SHP77 treated with DMSO at 0.1 percent for 48 hours (cell line): ENCODE measurements at places on chromosomes 6 and 20.
A peak's percentile ranks its signal among the peaks of the same experiment; 100 is the strongest.

DNA sequence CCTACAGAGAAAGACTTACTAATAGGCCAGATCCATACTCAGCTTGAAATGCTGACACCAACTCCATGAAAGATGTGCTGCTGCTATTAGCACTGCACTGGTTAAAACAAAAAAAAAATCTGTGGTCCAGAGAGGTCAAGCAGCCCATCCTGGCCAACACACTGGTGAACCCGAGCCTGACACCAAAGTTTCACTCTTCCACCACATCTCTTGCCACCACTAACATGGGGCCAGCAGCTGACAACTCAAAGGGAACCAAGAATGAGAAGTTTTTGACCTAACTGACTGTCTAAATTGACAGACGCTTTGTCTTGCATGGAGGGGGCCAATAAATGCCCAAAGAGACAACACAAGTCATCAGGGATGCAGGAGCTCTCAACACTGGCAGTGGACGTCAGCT is 5.4 kb downstream of the CLIC5 start:
- no peak for DNase-seq

- DNase-seq: no peak
Measured at GRCh38 chr6:152571089-152571488, 66.1 kb downstream of the SYNE1 start.

- no peak for DNase-seq
Measured at GRCh38 chr6:67244037-67244436, 1391.0 kb upstream of the ADGRB3 start.

DNA sequence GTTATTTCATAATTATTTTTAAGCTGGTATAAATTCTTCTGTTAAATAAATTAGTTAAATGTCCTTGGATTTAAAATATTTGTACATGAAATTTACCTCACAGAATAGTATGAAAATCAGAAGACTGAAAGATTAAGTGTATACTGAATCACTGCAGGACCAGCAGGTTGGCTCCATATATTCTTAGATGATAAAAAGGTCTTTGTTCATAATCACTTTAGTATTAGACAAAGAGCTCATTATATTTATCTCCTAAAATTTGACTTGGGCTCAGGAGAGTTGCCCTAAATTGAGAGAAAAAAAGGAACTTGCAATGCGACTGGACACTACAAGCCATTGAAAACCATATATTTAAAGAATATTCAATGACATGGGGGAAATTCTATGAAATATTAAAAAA is 766.4 kb upstream of the CITED2 start:
- no peak for DNase-seq

- DNase-seq: no peak
Measured at GRCh38 chr6:168119539-168119938, 40.5 kb upstream of the FRMD1 start.

DNA sequence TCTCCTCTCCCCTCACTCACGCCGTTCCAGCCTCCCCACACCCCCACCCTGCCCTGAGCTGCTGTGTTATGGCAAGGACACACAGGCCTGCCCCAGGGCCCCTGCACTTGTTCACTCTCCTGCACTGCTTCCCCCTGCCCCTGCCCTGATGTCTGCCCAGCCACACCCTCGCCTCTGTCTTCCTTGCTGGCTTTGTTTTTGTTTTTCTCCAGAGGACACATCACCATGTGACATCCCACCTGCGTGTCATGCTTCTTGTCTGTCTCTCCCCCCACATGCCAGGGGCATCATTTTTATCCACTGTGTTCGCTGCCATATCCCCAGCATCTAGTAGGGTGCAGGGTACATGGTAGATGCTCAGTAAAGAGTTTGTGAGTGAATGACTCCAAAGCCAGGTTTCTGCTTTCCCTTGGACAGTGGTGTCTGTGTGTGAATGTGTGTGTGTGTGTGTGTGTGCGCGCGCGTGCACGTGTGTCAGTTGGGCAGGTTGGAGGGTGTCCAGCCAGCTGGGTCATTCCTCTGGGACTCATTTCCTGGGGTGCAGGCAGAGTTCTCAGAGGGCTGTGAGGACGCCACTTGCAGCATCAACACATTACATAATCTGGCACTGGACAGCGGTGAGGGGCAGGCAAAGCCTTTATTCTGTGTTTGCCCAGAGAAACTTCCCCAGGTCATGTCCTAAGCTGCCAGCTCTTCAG is 60.6 kb downstream of the STK35 start:
- no peak for DNase-seq

DNA sequence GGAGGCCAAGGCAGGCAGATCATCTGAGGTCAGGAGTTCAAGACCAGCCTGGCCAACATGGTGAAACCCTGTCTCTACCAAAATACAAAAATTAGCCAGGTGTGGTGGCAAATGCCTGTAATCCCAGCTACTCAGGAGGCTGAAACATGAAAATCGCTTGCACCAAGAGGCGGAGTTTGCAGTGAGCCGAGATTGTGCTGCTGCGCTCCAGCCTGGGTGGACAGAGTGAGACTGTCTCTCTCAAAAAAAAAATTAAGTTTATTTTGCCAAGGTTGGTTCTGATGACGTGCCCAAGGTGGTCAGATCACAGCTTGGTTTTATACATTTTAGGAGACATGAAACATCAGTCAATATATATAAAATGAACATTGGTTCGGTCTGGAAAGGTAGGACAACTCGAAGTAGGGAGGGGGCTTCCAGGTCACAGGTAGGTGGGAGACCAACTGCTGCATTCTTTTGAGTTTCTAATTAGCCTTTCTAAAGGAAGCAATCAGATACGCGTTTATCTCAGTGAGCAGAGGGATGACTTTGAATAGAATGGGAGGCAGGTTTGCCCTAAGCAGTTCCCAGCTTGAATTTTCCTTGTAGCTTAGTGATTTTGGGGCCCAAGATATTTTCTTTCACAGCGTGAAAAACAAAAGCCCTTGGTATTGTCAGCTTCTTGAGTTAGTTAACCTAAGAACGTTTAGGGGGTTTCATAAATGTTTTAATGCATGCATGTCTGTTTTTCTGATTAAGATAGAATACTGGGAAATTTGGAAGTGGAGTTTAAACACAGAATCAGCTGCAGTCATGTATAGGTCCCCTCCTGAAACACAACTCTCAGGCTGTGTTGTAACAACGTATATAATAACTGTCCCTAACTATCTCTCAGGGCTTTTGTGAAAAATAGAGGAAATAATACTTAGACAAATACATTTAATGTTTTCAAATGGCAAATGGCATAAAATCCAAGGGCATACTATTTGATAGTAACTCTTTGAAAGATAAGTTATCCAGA is 16.7 kb downstream of the ACOT13 start:
- DNase-seq: peak; percentile 20

GRCh38 chr20:5434116-5434515 is 117.4 kb upstream of the PROKR2 start:
- DNase-seq: no peak

DNA sequence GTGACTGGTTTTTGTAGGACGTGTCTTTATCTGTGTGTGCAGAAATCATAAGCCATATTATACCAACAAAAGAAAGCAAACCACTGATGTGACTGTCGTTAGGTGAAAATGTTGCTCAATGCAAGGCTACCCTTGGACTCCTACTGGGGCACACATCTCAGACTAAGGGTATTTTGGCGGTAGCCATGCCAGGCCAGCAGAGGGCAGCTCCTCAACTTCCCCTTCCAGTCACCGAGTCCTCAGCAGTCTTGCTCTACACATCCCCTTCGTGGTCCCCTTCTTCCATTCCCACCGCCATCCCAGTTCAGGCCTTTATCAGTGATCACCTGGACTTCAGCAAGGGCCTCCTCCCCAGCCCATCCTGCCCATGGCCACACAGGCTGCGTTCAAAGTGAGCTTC is 113.7 kb upstream of the GGTLC1 start:
- DNase-seq: no peak

DNA sequence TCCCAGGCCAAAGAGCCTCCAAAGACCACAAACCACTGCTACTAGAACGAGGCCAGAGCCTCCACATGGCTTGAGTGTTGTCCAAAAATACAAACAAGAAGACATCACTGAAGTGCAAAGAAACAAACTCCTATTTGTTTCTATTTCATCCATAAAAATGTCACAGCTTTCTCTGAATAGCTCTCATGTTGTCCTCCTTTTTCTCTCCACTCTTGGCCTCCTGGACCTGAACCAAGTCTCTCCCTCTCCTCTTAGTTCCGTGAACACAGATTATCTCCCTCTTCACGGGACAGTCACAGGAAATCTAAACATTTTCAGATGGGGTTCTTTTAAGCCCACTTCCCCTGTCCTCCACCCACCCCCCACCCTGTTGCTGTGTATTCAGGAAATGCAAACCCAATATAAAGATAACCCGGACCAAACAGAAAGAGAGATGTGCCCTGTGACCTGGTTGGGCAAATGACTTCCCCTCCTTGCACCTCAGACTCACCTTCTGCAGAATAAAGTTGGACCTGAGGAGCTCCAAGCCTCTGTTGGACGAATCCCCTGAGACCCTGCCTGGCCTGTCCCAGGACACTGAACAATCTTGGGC is 75.8 kb upstream of the MRPS10 start:
- no peak for DNase-seq

- no peak for DNase-seq
Measured at GRCh38 chr6:170187669-170188566, 103.0 kb downstream of the DLL1 start.

GRCh38 chr20:20604907-20605306 is 107.5 kb downstream of the RALGAPA2 start:
- DNase-seq: no peak

DNA sequence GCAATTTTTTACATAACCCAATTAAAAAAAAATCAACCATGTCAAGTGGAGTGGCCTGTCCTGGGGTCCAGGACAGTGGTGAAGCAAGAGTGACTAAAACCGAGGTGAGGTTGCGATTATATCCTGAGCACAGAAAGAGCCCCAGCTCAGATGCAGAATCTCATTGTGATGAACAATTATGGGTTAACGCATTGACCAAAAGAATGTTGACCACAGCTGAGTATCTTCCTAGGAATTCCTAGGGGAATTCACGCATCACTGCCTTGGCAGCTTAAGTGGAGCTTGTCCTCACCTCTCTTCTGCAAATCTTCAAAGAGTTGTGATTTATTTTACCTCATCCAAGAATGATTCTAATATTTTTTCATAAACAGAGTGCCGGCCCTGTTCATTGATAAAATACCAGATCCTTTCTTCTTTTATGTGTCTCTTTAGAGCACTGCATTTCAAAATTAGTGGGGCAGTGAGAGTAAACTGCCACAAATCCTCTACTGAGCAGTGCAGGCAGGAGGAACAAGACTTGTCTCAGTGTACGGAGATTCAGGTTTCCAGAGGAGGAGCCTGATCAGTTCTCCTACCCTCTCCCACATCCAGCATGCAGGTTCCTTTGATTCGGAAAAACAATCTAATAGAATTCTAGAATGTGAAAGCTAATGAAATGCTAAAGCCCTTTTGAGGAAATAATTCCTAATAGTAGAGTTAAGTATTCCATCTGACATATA is 60.1 kb upstream of the ZNF184 start:
- DNase-seq: no peak

DNA sequence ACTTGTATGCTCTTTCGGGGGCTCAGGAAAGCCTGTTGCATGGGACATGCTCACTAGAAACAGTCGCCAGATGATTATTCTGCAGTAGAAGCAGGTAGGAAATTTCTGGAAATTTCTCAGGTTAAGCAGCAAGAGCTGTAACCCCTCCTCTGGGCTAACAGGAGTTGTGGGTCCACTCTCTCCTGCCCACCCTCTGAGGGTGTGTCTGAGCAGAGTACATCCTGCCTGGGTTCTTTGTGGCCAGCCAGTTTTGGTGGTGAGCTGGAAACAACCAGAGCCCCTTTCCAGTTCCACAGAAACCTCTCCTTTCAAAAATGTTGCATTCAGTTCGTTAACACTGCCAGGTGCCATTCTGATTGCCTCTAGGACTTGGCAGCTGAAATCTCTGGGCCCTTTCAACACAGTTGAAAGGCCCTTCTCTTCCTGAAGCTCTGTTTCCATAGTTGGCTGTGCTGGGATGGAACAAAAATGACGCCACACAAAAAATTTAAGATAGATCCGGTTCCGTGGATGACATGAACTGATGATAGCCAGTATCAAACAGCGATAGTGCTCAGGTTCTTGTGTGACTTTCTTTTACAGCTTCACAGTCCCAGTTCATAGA is 38.5 kb downstream of the PLCG1 start:
- DNase-seq: no peak

- no peak for DNase-seq
Measured at GRCh38 chr6:3693831-3694230, 57.7 kb downstream of the PXDC1 start.

GRCh38 chr6:155219858-155220301 is 43.9 kb upstream of the CLDN20 start:
- DNase-seq: no peak

GRCh38 chr6:157953580-157954091 is 28.0 kb upstream of the SYNJ2 start:
- DNase-seq: peak; percentile 70

GRCh38 chr6:106973018-106973835 is 1.3 kb downstream of the CD24 start:
- DNase-seq: no peak

DNA sequence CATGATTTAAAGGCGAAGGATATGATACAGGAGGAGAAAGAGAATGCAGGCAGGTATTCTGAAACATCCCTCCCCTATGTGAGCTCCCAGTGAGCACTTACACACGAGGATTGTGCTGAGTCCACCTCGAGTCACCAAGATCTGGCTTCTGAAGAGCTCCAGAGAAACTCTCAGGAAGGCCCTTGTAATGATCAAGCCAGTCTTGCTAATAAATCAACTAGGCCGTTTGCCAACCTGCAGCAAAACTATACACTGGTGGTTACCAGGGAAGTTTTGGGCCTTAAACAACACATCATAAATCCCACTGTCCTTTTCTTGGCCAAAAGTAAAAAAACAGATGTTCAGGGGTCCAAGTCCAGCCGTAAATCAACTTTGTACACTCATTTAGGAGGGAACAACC is 79.2 kb downstream of the STXBP5 start:
- no peak for DNase-seq

- no peak for DNase-seq
Measured at GRCh38 chr6:158803733-158804143, 15.4 kb downstream of the EZR start.

- no peak for DNase-seq
Measured at GRCh38 chr6:13435477-13436246, 51.7 kb downstream of the GFOD1 start.

DNA sequence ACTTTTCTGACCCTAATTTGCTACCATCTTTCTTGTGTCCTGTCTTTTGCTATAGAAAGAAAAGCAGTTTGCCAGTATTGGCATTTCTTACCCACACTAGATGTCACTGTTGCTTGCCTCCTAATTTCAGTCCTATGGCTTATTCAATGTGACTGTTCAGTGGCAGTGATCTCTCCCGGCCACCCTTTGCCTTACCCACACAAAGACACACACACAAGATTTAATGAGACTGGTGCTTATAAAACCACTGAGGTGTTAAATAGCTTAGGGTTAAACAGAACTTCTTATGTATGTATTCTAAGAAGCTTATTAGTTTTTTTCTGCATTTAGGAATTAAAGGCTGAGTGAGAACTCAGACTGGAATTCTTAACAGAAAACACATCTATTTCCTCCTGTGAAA is 233.6 kb upstream of the ASCC3 start:
- DNase-seq: peak; percentile 74

DNA sequence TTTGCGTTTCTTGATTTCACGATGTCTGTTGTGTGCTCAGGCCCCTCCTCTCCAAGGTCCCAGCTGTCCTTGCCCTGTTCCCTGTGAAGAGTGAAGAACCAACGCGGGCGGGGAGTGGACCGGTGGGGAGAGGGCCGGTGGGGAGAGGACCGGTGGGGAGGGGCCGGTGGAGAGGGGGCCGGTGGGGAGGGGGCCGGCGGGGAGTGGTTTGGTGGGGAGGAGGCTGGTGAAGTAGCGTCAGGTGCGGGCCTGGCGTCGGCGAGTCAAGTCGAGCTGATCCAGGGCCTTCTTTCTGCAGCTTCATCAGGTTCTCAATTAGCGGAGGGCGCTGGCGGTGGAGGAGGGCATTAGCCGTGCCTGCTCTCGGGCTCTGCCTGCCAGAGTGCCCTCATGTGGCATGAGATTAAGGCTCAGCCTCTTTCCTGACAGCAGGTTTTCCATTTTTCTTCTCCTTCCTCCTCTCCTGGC is 21.2 kb upstream of the BHLHE23 start:
- no peak for DNase-seq
